Ovary (tissue), 10 donors: ENCODE measurements at places on chromosomes 5 and 9. TPM values are rescaled to one million over a fixed set of nuclear protein-coding genes. Genes with fewer than 3 reads are reported as not detected.

The CBY3 gene
- total RNA-seq, result not detected

The REXO4 gene
- 18.0 TPM for total RNA-seq

The PCDHGC3 gene
- total RNA-seq, result 72.0 TPM

The CD72 gene
- total RNA-seq, result 3.0 TPM

The TTLL11 gene
- total RNA-seq, result 8.6 TPM

The FAT2 gene
- total RNA-seq, result 0.03 TPM

The SLC34A1 gene
- total RNA-seq, result not detected

The ALDOB gene
- total RNA-seq, result not detected

The PCDHGA1 gene
- 2.8 TPM for total RNA-seq

The NSUN2 gene
- total RNA-seq, result 42.1 TPM
